ENCODE measurements at places on chromosomes 2 and 18.
A peak's percentile ranks its signal among the peaks of the same experiment; 100 is the strongest.

DNA sequence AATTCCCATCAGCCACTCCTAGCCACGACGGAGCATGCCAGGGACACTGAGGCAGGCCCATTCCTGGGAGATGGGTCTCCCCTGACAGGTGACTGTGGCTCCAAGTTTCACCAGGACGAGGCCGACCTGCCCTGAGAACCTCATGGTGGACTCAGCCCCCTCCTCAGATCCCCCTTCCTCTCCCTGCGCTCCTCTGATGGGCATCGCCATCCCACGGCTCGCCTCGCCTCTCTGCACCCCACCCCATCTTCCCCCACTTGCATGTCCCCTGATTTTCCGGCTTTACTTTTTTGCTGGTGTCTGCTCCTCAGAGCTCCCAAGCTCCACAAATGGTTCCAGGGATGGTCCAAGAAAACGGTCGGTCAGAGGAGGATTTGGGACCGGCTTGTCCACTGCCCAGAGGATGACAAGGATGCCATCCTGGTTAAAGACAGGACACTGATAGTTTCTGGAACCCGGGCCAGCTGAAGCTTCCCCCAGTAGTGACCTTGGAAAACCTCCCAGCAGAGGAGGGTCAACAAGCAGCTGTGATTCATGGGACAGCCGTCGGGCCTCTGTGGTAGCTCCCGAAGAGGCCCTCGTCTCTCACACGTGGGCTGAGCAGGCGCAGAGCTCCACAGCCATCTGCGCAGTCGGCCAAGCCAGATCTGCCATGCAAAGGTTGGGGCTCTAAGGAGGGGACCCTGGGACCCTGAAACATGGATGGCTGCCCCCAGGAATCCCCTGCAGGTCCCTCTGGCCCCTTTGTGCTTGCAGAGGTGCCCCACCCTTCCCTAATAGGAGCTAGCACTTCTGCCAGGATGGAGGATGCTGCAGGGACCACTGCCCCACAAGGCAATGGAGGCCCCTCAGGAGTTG lies 87.8 kb upstream of the SLC66A3 start:
- DNase-seq = no peak

DNA sequence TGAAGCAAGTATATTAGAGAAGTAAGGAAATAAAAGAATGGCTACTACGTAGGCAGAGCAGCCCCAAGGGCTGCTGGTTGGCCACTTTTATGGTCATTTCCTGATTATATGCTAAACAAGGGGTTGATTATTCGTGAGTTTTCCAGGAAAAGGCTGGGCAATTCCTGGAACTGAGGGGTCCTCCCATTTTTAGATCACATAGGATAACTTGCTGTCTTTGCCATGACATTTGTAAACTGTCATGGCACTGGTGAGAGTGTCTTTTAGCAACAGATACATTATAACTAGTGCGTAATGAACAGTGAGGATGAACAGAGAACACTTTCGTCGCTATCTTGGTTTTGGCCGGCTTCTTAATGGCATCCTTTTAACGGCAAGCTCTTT lies 2.6 kb upstream of the UBE2F start:
- no peak for DNase-seq

GRCh38 chr2:209549589-209549988 lies 125.7 kb downstream of the MAP2 start:
- DNase-seq = no peak

GRCh38 chr2:85986121-85986520 lies 97.3 kb upstream of the ST3GAL5 start:
- DNase-seq = no peak

- no peak for DNase-seq
Measured at GRCh38 chr2:20578266-20578894, 72.5 kb downstream of the HS1BP3 start.

GRCh38 chr2:178829981-178830380 lies 22.8 kb upstream of the TTN start:
- no peak for DNase-seq

DNA sequence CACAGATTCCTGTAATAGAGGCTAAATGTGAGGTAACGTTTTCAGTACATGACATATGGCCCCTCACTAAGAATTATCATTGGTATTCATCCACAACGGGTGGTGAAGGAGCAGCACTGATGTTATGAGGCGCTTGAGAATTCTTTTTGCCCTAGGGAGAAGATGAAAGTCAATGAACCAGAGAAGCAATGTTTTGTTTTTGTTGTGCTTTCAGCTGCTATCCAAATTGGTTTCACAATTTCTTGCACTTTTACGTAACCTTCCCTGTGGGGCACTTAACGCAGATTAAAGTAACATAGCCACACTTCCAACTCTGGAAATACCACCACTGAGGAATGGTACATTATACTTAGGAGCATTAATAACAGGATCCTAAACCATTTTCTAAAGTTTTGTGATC lies 13.3 kb upstream of the CCDC85A start:
- DNase-seq = no peak

GRCh38 chr2:36468463-36469105 lies 113.0 kb downstream of the CRIM1 start:
- DNase-seq = no peak

DNA sequence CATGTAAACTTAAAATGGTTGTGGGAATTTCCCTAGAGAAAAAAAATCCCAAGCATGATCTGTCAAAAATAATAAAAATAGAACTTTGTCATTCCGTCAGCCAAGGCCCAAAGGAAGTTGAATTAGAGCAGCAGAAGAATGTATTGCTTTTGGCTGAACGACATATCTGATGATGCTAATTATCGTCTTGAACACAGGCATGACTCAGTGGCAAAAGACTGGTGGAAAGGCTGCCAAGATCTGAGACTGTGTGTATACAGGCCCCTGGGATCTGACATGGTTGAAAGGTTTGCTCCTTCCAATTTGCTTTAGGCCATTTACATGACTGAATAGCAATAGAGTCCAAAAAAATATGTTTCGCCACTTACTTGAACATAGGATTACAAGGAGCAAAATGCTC lies 1057.1 kb upstream of the CRIM1 start:
- DNase-seq = no peak

DNA sequence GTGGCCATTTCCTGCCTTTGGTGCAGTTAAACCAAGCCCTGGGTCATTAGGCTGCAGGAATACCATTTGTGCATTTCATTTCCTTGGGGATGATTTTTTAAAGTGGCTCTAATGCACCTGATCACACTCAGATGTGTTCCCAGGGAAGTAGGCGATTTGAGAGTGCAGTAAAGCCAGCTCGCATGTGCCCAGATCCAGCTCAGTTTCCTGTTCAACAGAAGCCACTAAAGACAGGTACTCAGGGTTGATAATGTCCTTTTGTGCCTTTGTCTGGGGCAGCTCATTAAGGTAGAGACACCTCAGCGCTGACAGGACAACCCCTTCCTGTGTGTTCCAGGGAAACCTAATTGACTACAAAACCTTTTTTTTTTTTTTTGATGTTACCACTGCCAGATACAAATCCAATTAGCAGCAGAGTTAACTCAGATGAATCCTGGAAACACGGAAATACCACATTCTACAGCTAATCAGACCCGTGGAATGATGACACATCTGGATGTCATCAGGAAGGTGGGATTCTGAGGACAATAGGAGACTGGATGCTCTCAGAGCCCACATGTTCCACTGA lies 15.2 kb upstream of the CHRNA1 start:
- no peak for DNase-seq

GRCh38 chr2:177084607-177085006 lies 128.0 kb upstream of the HNRNPA3 start:
- no peak for DNase-seq

DNA sequence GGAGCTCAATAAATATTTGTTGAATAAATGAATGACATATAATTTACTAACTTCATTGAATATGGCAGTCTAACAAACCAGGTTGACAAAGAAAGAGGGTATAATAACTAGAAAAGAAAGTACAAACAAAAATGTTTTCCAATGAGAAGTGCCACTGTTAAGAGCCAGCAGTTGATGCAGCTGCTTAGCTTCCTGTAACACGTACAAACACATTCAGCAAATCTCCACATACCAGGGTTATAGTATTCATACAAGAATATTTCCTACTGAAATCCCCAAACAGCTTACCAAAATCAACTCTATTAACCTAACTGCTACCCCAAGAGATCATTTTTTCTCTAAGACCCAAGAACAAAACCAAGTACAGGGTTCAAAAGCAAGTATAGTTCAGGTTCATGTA lies 77.7 kb downstream of the THADA start:
- no peak for DNase-seq

- no peak for DNase-seq
Measured at GRCh38 chr18:75066936-75067335, 142.0 kb downstream of the PTGR3 start.

- no peak for DNase-seq
Measured at GRCh38 chr18:6413579-6414117, 1.1 kb downstream of the L3MBTL4 start.

DNA sequence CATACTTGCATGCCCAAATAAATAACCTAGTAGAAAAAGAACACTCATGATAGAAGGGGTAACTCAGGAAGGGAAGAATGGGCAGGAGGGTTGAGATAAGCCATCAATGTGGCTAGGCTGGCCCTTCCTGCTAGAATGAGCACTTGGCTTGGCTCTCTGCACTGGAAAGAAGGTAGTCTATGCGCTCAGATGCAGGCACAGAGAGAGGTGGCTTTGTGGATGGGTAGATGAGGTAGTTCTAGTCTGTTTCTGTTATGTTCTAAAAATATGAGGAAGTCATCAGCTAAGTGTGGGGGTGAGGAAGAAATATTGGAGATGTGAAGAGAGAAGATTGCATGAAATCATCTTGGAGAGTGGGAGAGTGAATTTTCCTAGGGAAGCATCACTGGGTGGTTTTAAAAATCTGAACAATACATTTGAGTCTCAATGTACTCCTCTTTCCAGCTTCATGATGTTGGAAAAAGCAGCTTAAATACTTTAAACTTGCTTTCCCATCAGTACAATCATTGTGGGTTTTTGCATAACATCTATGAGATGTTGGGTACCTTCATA lies 357.1 kb downstream of the CNTNAP5 start:
- DNase-seq = no peak

GRCh38 chr2:156329031-156329926 lies 3.2 kb downstream of the NR4A2 start:
- peak; percentile 38 for DNase-seq

- DNase-seq = peak; percentile 55
Measured at GRCh38 chr2:174697255-174697654, 67.0 kb downstream of the CHRNA1 start.

DNA sequence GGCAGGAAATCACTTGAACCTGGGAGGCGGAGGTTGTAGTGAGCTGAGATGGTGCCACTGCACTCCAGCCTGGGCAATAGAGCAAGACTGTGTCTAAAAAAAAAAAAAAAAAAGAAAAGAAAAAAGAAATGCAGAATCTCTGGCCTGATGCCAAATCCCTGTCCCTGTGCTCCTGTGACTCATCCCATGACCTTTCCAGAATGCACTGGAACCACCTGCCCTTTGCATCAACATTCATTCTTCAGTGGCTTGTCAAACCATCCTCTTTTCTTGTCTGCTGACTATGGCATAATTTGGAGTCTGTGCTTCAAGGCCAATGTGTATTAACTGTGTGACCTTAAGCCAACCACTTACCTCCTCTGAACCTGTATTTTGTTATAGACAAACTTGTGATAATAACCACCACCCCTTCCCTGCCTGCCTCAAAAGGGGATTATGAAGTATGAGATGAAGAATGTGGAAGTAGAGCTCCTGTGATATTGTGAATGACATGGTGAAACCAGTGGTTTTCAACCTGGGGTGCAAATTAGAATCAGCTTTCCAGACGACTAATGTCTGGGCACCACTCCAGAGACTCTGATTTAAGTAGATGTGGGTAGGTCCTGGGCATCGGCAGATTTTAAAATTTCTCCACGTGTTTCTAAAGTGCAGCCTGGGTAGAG lies 189.3 kb downstream of the CLIP4 start:
- no peak for DNase-seq

DNA sequence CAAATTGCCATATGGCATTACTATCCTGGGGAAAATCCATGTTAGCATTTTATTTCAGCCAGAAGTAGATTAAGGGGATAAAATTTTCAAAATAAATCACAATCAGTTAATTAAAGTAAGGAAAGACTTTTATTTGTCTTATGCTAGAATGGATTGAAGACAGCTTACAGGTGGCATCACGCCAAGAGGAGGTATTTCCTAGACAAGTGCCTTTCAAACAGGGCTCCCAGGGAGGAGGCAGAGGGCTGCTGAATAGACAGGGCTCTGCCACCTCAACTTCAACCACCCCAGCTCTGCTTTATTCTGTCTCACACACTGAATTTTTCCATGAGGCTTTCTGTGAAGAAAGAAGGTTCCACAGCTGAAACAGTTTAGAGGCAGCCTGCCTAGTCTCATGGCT lies 12.2 kb downstream of the CCDC68 start:
- no peak for DNase-seq

GRCh38 chr18:48949606-48950535 lies 894 bp downstream of the SMAD7 start:
- no peak for DNase-seq

DNA sequence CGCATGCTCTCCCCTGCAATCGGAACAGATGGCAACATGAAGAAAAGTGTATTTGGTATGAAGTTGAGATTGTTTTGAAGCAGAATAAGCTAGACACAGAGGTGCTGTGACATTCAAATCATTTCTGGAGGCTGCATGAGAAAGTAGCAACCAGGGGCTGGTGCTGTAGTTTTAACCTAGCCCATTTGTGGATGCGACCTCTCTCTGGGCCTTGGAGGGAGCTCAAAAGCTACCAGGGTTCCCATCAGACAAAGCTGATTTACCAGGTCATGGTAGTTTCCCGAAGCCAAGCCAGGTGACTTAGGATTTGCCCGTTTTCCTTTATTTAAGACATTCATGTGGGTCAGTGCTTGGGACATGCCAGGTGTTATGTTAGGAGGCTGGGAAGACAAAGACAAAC lies 77.5 kb downstream of the CIB4 start:
- DNase-seq = no peak

Measured in naive thymus-derived CD8-positive, alpha-beta T cell (primary cell).